ENCODE measurements at places on chromosomes 2 and 18.

GRCh38 chr2:74107071-74107470 is 40.6 kb downstream of the BOLA3 start:
- DNase-seq, result no peak

DNA sequence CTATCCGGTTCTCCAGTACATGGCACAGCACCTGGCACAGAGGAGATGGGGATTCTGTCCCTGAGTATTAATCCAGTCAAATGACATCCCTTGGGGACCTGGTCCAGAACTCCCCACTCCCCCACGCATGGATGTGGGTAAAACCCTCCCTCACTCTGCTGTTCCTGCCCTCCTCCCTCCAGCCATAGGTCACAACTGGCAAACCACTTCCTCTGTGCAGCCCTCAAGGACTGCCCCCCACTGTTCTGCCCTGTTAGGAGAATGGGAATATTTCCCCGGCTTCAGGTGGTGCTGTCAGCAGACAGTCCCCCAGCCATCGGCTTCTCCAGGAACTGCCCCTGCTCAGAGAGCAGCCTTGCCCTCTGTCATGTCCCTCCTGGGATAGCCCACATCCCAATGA is 1.5 kb upstream of the TFCP2L1 start:
- DNase-seq, result no peak

GRCh38 chr18:68928762-68929675 is 131.1 kb downstream of the CCDC102B start:
- no peak for DNase-seq

GRCh38 chr2:196719110-196719872 is 79.8 kb downstream of the CCDC150 start:
- peak; percentile 85 for DNase-seq

DNA sequence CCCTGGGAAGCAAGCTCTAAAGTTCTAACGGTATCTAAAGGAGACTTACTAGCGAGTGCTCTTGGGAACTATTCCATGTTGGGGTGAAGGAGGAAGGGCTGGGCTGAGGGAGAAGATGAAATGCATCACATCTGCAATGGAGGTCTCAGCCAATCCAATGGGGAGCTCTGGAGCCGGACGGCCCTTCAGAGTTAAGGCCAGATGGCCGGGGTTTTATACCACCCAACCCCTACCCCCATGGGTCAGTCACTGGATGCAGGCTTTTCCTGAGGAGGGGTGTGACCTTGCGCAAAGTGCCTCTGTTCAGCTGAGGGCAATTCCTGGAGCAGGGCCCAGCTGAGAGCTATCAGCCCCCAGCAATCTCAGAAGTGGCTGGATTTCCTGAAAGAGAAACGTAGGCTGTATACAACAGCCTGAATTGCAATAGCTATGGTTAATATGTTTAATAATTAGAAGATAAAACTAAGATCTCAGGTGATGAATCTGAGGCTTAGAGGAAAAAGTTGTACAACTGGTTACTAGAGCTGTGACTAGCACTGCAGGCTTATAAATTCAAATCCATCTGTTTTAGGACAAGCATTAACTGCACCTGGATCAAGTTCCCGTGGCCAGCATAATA is 21.6 kb downstream of the EIPR1 start:
- no peak for DNase-seq

DNA sequence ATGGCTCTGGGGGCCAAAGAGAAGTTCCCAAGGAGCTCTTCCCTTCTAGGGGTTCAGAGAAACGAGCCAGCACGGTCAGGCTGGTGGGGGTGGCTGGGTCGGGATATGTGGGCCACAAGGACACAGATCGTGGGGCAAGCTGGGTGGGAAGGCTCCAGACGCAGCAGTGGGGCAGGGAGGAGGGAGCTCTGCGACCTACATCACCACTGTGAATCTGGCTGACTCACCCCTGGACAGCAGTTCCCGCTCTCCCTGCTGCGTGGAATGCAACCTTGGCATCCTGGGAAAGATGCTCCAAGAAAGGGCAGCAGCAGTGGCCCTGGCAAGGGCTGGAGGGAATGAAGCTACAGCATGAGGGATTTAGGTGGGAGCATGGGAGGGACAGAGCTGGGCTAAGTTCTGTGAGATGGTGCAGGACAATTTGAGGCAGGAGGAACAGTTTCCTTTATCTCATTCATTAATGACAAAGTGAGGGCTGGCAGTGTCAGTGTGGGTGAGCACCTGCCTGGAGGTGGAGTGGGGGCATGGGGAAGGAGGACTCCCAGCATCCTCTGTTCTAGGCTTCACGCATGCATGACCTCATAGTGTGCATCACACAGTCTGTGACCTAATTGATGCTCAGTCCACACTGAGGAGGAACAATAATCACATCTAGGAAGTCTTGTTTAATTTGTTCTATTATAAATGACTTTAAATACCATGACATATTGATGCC is 25.0 kb downstream of the CELF4 start:
- DNase-seq, result no peak

DNA sequence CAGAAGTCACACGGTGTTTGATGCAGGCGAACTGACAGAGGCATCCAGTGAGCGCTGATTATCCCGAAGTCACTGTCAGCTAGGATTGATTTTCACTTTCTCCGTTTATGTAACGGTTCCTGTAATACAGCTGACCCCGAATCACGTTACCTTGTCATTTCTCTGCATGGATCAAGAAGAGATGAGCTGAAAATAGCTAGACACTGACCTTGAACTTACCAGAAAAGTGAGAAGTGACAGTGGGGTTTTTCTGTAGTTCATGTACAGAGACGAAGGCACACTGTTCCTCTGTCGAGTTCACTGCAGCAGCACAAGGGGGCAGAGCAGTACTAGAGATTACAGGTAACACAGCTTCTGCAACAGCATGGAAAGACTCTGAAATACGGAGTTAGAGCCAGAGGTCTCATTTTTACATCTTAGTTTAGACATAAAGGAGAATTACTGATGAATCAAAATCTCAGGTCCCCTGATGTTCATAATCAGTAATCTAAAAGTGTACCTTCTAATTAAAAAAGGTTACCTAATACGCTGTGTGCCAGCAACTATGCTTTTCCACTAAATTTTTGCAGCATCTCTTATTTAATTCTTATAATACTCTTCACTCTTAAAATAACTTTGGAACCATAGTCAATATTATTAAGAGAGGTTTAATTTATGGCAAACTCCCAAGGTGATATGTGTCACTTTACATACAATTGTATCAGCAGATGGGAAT is 33.1 kb downstream of the ARHGAP15 start:
- peak; percentile 45 for DNase-seq

GRCh38 chr2:4909346-4910009 is 782.7 kb upstream of the SOX11 start:
- no peak for DNase-seq

- no peak for DNase-seq
Measured at GRCh38 chr2:32009516-32010256, 1.1 kb downstream of the MEMO1 start.

DNA sequence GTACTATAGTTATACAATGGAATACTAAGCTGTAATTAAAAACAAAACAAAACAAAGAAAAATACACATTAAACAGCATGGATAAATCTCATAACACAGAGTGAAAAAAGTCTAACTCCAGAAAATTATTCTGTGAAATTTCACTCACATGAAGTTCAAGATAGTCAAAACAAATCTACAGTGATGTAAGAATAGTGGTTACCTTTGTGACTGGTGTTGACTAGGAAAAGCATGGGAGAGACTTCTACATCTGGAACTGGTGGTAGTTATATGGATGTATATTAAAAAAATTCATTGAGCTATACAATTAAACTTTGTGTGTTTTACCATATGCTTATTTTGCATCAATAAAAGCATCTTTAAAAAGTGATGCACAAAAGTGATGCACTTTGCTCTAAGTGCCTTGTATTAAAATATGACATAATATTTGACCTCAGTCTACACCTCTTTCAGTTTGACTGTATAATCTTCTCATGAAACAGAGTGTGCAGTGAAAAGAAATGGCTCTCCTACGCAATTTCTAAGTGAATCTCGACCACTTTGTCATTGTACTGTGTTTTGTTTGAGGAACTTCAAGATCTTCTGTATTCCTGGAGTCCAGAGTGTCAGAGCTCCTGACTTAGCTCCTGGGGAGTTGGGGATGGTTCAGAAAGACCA is 28.0 kb downstream of the STAT4 start:
- DNase-seq, result no peak

DNA sequence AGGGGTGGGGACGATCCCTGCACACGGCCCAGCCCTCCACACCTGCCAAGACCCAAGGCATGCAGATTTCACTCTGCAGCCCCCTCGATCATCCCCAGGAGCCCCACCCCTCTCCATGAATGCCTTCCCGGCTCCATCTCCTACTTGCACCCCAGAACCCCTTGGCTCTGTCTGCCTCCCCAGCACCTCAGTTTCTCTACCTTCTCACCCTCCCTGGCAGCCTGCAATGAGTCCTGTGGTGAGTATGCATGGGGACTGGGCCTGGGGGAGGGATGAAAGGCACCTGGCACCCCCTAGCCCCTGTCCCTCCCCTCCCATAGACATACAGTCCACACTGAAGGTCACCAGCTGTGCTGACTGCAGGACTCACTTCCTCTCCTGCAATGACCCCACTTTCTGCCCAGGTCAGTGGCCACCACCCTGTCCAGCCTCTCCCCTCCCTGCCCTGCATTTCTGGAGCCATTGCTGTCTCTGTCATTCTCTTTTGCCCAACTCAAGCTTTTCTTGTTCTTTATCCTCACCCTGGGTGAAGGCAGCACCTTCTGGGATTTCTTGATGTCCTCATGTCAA is 1.0 kb downstream of the TEX51 start:
- DNase-seq, result no peak

DNA sequence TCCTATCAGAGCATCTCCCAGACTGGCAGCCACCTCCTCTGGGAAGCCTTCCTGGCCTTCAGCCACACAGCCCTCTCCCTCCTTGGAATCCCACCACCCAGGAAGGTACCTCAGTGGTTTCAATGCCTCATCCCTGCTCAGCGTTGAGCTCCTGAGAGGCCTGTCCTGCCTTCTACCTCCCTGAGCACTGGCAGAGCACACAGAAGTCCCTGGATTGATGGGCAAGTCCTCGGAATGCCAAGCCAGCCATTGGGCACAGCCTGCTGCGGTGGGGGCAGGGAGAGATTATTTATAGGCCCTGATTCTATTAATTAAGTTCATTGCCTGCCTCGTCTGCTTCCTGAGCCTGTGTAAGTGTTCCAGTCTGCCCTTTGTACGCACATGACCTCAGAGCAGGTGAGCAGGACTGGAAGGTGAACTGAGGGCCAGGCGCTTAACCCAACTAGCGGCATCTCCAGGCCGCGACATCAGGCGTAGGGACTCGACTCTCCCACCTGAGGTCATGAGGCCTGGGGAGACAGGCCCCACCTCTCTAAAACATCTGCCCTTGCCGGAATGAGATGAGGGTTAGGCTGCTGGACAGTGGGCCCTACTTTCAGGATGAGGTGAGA is 63.4 kb downstream of the SMAD7 start:
- no peak for DNase-seq

DNA sequence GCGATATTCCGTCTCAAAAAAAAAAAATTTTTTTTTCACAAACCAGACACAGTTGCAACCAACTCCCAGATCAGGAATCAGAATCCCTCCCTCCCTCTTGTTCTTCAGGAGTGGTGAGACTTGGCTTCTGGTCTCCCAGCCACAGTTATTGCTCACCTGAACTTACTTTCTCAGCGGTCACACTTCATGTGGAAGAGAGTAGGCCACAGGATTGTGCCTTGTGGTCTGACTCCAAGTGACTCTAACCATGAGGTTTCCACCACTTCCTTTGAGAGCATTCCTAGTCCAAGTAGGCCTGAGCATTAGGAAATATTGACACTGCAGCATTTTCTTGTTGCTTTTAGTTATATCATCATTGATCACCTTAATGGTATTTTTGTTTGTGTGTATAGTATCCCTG is 12.1 kb downstream of the FMNL2 start:
- DNase-seq, result peak; percentile 91

DNA sequence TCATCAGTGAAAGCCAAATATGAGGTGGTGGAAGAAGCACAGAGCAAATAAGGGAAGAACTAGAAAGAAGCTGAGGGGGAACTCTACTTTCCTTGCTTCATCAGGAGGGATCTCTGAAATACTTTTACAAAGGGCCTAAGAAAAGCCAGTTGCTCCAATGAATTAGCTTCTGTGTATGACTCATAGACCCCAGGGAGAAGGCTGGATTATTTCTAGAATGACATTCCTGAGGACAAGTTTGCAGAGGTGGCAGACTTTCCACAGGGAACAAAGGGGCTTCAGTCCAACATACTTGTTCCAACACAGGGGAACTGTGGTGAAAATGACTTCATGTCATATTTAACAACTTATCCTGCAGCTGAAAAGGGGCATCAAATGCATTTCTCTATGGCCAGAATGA is 29.0 kb downstream of the DOK1 start:
- DNase-seq, result peak; percentile 60

DNA sequence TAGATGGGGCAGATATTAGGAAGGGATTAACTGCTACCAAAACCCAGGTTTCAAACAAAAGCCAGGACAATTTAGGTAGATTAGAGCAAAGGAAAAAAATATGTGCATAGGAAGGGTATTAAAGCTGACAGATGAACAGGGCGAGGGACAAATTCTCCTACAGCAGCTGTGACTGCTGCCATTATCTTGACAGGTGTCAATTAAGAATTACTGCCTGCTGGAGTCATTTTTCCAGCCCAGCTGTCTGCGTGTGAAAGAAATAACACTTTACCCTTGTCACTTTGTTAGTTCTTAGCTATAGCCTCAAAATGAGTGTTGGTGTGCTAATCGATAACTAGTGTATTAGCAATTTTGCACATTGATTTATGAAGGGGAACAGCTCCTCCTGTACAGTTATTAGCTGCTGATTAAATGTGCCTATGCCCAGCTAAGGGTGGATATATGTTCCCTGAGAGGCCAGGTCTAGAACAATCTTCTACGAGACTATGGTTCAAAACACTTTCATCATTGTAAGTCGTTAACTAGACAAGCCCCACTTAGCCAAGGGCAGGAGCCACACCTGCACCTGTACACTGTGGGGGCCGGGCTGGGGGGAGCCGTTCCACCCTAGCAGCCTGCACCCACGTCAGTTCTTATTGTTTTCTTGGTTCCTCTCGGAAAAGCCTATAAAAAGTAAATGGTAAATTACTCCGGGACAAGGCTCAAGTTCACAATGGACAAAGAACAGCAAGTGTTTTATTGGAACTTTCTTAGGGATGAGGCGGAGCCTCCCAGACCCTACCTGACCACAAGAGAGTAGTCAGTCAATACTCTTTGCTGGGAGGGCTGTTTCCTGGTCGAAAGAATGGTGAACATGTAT is 7.7 kb downstream of the TSHZ1 start:
- no peak for DNase-seq

DNA sequence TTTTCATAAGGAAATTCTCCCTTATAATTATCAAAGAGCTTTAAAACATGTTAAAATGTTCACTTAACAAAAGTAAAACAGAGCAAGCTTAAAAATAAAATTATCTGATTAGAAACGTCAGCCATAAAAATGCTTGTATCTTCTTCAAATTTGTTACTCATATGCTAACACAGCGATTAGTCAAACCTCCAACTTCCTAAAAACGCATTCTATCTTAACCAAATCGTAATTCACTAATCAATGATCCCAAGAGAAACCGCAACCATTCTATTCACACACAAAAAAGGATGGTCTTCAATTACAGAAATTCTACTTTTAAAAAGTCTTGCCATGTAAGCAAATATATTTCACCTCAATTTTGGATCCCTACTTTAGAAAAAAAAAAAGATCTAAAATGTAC is 1.9 kb downstream of the STK17B start:
- peak; percentile 47 for DNase-seq

GRCh38 chr2:163667064-163667887 is 68.5 kb downstream of the FIGN start:
- peak; percentile 93 for DNase-seq
